ENCODE measurements at places on chromosomes 6 and 20. TPM values are rescaled to one million over a fixed set of nuclear protein-coding genes. Genes with fewer than 3 reads are reported as not detected.

- H3K27ac ChIP-seq: no peak overlapping the region
- H3K4me3 ChIP-seq: peak overlapping the region; percentile 86
- DNase-seq: peak; percentile 86
- no peaks in the 10 kb centered on the region for H3K4me1 ChIP-seq
Measured at GRCh38 chr6:138107752-138108592, 753 bp upstream of the PERP start.

Gene BNIP5
- total RNA-seq: not detected

GRCh38 chr6:128376952-128377503 lies 143.4 kb downstream of the PTPRK start:
- H3K36me3 ChIP-seq: peaks cover 14% of the 10 kb centered on the region
- DNase-seq: no peak
- no peak overlapping the region for H3K27ac ChIP-seq
- peak overlapping the region; percentile 42 for H3K4me3 ChIP-seq
- H3K4me1 ChIP-seq: no peaks in the 10 kb centered on the region

Gene COX4I2
- total RNA-seq: not detected

GRCh38 chr6:44569931-44570385 lies 182.5 kb downstream of the CDC5L start:
- H3K36me3 ChIP-seq: no peaks in the 10 kb centered on the region
- DNase-seq: peak; percentile 57

All from endodermal cell (in vitro differentiated cells).